Left renal cortex interstitium (tissue), 4 donors: ENCODE measurements at places on chromosomes 2 and 18. TPM values are rescaled to one million over a fixed set of nuclear protein-coding genes. Genes with fewer than 3 reads are reported as not detected.

Gene MAP2
- polyA plus RNA-seq = 36.2 TPM

Gene FAM124B
- polyA plus RNA-seq = 1.8 TPM

Gene SNTG2
- polyA plus RNA-seq = 2.8 TPM

Gene ABCB11
- polyA plus RNA-seq = 0.07 TPM

Gene RAB6C
- polyA plus RNA-seq = 0.18 TPM

Gene TAF1B
- polyA plus RNA-seq = 30.3 TPM

Gene HOXD13
- 0.65 TPM for polyA plus RNA-seq

Gene TWIST2
- polyA plus RNA-seq = 7.2 TPM

Gene IL36B
- not detected for polyA plus RNA-seq

Gene KCNE4
- polyA plus RNA-seq = 16.6 TPM

GRCh38 chr2:135162377-135162776 is 110.3 kb downstream of the RAB3GAP1 start:
- no peak for DNase-seq

DNA sequence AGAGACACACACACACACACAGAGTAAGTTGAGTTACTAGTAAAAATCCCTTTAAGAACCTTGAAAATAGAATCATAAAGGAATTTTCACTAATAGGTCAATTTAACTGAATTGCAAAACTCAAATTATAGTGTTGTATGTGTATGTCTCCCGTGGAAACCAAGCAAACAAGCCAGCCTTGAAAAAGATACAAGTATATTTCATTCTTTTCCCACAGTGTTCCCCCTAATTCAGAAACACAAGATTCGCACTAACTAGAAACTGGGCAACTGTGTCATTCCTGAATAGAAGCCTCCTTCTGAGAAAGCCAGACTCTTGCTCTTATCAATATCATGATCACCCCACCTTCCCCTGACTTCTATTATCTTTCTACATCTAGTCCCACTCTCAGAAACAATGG is 229.5 kb downstream of the PIEZO2 start:
- DNase-seq = no peak

- DNase-seq = no peak
These were observed 168.6 kb upstream of the SMAD7 start for GRCh38 chr18:49119401-49119800.

DNA sequence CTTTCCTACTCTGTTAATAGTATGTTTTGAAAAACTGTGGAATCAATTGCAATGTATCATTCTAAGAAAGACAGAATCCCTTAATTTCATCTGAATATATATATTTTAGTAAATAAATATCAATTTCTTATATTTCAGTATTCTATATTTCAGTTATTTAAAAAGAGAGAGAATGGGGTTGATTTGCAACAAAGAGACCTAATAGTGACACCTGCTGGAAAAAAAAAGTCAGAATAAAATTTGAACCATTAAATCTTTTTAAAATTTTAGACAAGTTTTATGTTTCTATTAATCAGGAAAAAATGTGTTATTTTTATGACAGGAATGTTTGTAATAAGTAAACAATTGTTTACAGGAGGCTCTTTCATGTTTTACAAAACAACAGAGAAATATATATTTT is 20.7 kb upstream of the CCNT2 start:
- no peak for DNase-seq

GRCh38 chr2:187541086-187542085 is 12.8 kb downstream of the TFPI start:
- no peak for DNase-seq

GRCh38 chr18:26071725-26072124 is 18.7 kb downstream of the SS18 start:
- no peak for DNase-seq

GRCh38 chr2:188293601-188294351 is 2.1 kb downstream of the GULP1 start:
- DNase-seq = peak; percentile 61

- no peak for DNase-seq
These were observed 182.4 kb upstream of the ARL4C start for GRCh38 chr2:234679301-234679740.

DNA sequence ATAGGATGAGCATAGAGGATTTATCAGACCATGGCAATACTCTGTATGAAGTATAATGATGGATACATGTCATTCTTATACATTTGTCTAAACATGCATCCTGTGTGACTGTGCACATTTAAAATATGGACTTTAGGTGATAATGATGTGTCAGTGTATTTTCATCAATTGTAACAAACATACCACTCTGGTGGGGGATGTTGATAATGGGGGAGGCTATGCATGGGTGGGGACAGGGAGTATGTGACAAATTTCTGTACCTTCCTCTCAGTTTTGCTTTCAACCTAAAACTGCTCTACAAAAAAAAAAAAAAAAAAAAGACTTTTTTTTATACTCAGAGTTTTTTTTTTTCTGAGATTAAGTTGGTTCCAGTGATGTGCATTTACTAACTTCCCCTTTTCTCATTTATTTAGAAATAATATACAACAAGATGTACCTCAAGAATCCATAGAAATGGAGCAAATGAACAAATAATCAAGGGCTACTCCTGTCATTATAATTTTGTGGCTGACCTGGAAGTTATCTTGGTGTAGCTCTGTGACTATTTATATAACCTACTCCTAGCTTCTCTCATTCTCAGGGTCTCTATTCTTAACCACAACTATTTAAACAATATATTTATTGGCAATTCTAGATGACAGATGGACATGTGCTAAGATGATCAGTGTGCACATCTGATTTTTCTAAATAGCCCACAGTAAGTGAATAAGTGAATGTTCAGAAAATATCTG is 108.9 kb upstream of the ITGA4 start:
- no peak for DNase-seq

- DNase-seq = no peak
These were observed 144.7 kb upstream of the NFATC1 start for GRCh38 chr18:79251021-79251420.

GRCh38 chr2:69572641-69573040 is 70.9 kb downstream of the AAK1 start:
- no peak for DNase-seq

DNA sequence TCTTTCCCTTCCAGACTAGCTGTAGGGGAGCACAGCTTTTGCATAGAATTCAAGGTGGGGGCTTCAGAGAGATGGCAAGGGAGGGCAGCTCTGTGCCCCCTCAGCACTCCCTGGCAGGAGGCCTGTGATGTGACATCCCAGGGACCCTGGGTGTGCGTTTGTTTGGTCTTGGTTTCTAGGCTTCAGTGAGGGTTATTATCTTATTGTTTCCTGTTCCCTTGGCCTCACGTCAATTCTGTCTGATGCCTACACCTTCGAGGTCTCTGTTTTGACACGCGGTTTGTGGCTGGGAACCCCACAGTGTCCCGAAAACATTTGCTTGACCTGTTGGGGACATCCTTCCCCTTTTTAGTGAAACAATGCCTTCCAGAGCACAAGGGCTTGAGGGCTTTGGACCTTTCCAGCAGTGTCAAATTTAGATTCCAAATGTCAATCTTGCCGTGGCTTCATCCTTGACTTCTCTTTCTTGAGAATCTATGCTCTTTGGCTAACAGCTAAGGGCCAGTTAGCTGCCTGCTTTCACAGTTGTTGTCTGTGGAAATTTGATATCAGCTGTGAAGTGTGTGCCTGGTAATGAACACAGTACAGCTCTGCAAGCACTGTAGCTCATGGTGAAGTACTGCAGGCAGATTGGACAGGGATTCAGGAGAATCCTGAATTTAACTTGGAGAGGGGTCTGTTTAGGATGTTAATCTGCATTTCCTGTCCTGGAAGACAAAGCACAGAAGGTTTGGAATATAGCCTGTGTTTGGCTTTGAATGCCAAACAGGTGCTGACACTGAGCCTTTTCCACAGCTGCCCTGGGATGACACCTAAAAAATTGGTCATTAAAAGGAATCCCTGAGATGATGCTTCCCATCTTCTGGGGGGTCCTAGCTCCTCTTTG is 108.2 kb upstream of the CXCR4 start:
- DNase-seq = no peak

DNA sequence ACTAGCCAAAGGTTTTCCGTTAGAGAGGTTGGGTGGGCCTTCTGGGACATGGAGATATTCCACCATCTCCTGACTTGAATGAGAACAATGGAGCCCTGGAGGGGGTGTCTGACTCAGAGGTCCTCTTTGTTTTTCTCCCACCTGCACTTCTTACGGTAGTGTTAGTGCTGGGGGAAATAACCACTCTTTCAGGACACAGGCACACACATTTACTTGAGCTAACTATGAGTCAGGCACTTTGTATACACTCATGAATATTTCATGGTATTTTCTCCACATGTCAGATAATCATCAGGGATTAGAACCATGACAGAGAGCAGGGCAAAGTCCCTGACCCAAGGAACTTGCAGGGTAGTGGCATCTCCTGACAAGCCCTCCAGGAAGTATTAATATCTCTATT is 439.1 kb downstream of the TSN start:
- DNase-seq = no peak

- no peak for DNase-seq
These were observed 23.4 kb upstream of the CYP1B1 start for GRCh38 chr2:38099099-38100028.

- DNase-seq = no peak
These were observed 53.3 kb downstream of the PIKFYVE start for GRCh38 chr2:208319391-208319790.

DNA sequence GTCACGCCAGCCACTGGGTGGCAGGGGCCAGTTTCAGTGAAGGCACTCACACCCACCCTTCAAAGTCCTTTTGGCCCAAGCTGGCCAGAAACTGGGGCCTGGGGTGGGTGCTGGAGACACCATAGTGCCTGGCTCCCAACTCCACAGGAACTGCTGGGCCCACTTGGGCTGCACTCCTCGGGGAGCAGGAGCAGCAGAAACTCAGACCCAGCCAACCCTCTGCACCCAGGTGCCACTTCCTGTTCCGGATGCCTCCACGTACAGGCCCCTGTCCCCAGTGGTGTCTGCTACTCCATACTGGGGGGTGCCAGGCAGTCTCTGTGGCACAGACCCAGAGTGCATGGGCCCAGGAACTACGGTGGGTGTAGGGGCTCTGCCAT is 42.5 kb upstream of the ZNF519 start:
- no peak for DNase-seq

DNA sequence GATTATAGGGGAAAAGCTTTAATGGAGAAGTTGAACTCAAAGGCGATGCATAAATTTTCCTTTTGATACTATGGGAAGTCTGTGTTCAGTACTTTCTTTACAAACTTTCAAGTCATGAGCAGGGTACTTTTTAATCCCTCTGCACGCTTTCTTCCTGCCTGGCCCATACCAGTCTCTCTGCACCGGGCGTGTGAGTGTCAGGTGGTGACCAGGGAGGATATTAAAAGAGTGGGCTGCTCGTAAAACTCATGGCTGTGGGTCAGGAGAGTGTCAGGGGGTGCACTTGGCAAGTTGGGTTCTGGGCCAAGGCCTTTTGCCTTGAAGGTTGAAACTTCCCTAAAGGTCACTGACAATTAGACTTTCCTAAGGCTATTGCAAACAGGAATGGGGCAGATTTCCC is 367.8 kb downstream of the GPD2 start:
- DNase-seq = no peak

GRCh38 chr2:157596992-157597681 is 31.5 kb downstream of the ACVR1C start:
- DNase-seq = no peak

GRCh38 chr18:61982475-61982874 is 89.7 kb upstream of the RNF152 start:
- DNase-seq = no peak

DNA sequence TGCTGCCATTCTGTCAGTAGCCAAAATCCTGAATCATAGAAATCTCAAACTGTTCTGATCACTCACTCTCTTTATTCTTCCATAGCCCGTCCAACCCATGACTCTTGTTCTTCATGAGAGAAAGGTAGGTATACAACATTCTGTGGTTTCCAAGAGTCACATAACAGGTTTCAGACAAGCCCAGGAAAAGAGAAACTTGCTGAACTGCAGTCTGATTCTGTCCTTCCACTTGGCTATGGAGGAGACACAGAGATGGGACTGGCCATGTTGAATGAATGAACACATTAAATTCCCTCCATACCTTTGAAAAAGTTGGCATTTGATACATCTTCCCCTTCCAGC is 880.2 kb upstream of the CELF4 start:
- DNase-seq = no peak

DNA sequence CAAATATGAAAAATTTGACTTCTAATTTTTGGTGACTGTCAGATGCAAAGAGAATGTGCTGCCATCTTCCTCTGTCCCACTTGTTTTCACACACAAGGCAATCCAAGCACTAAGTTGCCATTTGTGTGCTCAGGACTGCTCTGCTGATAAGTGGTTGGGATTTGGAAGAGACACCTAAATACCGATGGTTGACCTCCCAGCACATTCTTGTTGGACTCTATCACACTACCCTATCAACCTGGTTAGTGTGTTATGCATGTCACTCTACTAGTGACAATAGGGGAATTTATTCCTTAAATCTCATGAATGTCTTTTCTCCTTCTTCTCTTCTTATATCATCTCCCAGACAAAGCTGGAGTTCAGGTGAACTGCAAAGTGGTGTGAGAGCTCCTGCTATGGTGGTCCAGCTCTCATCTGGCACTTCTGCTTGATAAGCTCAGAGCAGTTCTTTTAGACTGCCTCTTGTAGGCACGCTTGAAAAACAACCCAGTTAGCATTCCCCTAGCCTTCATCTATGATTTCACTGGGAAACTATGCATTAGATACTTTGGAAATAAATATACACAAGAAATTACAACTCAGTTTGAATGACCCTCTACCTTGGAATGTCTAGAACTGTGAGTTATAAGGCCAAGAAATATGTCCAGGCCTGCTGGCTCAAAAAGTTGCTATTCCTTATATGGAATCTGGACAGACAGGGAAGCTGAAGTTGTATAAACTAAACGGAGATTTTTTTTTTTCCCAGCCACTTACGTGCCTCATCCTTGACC is 404.8 kb downstream of the MEIS1 start:
- no peak for DNase-seq

GRCh38 chr18:10442551-10442971 is 11.9 kb upstream of the APCDD1 start:
- no peak for DNase-seq

DNA sequence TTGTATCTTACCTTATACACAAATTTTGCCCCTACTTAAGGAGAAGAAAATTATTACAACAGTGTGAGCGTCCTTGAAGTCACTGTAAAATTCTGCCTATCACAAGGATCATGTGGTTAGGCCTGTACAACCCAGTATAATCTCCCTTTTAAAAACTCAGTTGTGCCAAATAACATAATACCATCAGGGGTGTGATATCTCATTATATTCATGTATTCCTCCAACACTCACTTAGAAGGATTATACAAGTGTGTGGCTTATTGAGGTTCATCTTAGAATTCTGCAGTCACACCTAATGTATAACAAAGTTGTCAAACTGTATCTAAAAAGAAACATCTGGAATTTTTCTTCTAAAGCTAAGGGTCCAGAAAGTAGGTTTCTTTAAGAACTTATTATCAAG is 998.8 kb upstream of the LRRTM1 start:
- DNase-seq = no peak

GRCh38 chr2:206855585-206856433 is 83.5 kb upstream of the CPO start:
- no peak for DNase-seq

- no peak for DNase-seq
These were observed 15.9 kb upstream of the TXNDC2 start for GRCh38 chr18:9869715-9870430.

DNA sequence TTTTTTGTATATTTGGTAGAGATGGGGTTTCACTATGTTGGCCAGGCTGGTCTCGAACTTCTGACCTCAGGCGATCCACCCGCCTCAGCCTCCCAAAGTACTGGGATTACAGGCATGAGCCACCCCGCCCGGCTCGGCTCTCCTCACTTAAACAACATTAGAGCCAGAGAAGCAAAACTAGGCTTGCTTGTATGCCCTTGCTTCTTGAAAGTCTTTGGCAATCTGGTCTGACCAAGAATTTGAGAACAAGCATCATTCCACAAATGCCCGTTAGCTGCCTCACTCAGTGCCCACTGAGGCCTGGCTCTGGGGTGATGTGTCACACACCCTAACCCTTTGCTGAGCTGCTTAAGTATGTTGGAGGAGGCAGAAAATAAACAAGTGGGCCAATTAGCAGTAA is 33.5 kb downstream of the SOWAHC start:
- DNase-seq = no peak
